ENCODE measurements at places on chromosomes 1 and 21. TPM values are rescaled to one million over a fixed set of nuclear protein-coding genes. Genes with fewer than 3 reads are reported as not detected.

The TMEM200B gene
- 16.1 TPM for polyA plus RNA-seq

The NCF2 gene
- polyA plus RNA-seq = 4.2 TPM

The IFI16 gene
- polyA plus RNA-seq = 49.3 TPM

The SHISAL2A gene
- 2.1 TPM for polyA plus RNA-seq

The CDC7 gene
- 27.4 TPM for polyA plus RNA-seq

The SELL gene
- 5.5 TPM for polyA plus RNA-seq

The CFAP57 gene
- polyA plus RNA-seq = 6.1 TPM

The SLC44A3 gene
- 58.6 TPM for polyA plus RNA-seq

The PBX1 gene
- 160 TPM for polyA plus RNA-seq

GRCh38 chr21:37139902-37140301 is 66.8 kb downstream of the TTC3 start:
- no peak for DNase-seq

DNA sequence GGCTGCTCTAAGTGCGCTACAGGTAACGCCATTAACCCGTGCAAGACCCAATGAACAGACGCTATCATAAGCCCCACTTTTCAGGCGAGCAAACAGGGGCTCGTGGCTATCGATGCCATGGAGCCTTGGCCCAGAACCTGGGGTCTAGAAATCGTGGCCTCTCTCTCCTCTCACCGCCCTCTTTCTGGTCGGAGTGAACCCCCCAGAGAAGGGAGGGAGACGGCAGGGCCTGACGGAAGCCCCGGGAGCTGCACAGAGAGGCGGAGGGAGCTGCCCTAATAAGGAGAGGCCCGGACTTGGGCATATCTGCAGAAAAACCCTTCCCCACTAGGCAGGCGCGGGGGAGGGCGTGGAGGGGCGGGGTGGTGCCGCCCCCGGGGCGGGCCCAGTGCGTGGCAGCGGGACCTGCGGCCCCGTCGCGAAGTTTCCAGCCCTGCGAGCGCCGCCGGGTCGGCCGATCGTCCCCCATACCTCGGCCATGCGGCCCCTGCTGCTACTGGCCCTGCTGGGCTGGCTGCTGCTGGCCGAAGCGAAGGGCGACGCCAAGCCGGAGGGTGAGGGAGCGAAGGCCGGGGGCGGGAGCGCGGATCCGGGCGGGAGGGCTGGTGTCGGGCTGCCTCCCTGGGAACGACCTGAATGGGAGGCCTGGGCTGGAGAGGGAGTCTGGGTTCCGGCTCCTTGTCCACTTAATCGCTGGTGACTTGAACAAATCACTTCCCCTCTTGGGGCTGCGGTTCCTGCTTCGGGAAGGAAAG is at the start of gene PLOD1:
Gene PLOD1 (plus strand): TSS at position 416 of the 755 bp plus-strand sequence. CDS start 63 bp downstream, at position 479.
- peak; percentile 65 for DNase-seq

- no peak for DNase-seq
Observed at GRCh38 chr1:115651391-115651790, 9.6 kb downstream of the VANGL1 start.

DNA sequence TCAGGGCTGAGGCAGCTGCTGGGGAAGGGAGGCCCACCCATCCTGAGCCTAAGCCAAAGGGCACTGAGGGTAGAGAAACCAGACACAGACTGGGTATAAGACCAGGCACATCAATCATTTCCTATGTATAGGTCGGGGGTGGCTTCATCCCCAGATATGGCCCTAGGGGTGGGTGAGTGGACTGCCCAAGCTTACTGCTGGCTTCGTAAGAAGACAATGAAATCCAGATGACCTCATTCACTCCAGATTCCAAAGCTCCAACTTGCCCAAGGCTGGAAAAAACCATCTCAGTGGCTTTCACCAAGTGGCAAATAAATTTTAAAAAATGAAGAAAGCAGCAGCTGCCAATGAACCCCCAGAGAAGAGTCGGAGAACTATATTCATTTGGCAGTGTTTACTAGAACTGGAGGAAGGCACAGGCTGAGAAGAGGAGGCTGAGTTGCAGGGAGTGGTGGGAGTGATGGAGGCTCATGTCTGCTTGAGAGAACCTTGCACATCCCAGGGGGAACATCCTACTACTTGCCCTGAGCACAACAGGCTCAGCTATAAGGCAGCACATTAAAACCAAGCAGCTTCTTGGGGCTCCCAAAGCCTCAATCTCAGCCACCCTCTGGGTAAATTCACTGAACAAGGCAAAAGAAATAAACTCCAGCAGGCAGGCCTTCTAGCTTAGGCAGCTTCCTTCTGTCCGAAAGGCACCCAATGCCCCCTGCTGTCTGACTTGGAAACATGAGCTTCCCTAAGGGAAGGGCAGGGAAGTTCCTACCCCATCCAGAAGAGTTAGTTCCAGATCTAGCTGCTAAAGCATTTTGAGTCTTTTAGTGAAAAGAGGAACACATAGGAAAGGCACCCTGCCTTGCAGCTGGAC is 14.1 kb downstream of the PEA15 start:
- peak; percentile 28 for DNase-seq

DNA sequence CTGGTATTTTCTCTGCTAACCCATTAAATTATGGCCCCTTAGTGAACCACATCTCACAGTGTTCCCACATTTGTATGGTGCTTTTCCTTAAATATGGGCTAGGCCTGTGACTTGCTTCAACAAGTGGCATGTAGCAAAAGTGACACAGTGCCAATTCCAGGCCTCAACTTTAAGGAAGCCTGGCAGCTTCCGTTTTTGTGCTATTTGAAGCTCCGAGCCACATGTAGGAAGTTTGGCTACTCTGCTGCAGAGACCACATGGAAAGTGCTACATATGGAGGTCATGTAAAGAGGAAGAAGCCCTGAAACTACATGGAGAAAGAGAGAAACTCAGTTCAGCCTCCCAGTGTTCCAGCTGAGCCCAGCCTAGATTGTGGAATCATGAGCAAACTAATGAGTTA is 28.5 kb upstream of the DR1 start:
- DNase-seq = no peak

DNA sequence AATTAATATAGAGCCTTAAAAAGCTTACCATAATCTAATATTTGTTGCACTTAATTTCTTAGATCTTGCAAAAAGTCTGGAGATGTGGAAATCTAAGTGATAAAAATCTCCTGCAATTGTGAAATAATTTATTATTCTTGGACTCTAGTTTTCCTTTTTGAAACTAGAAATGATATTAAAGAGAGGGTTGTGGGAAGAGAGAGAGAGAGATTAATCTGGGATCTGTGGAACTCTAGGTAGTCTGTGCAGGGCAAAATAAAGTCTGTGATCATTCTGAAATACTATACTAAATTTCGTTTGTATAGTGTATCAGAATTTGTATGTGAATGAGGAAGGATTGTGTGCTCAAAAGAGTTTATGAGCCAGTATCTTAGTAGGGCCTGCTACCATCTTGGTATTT is 692.3 kb downstream of the RWDD3 start:
- DNase-seq = no peak

- no peak for DNase-seq
Observed at GRCh38 chr1:109116286-109116685, 2.4 kb downstream of the ELAPOR1 start.

DNA sequence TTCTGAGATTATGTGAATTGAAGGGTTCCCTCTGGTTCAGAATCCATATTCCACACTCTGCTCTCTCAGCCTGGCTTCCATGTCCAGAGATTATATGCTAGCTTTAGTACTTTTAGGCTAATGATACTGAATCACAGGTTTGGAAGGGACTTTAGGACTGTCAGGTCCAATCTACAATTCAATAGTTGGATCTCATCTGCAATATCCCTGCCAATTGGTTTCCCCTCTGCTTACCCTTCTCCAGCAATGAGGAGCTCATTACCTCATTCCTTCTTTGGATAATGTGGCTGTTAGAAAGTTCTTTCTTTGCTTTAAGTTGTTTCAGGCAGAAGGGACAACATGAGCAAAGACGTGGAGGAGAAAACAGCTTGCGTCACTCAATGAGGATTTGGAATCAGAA is 245.3 kb downstream of the PLPP3 start:
- no peak for DNase-seq

DNA sequence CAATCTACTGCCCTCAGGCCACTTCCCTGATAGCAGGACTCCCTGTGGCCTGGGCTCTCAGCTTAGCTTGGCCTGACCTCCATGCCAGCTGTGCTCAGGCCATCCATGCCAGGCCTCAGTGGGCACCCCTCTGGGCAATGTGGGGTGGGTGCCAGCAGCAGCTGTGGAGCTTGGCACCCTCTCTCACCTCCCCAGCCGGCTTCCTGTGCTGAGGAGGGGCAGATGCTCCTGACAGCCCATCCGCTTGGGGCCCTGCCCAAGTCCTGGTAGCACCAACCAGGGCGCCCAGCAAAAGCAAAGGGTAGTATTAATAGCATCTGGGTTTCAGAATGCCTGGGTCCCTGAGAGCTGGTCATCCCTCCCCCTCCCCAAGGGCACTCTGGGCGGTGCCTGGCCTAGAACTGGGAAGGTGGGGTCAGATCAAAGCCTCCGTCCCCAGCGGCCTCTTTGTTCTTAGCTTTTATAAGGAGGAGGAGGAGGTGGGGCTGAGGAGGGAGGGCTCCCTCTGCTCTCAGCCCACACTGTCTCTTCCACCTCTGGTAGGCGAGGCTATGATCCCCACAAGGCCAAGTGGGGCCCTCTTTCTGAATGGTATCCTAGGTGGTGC is 6.1 kb downstream of the EFNA4 start:
- DNase-seq = no peak

- no peak for DNase-seq
Observed at GRCh38 chr21:15706696-15707095, 23.1 kb upstream of the USP25 start.

GRCh38 chr1:215210167-215210566 is 127.6 kb downstream of the KCNK2 start:
- no peak for DNase-seq

GRCh38 chr1:61043010-61043820 is 39.1 kb upstream of the NFIA start:
- DNase-seq = peak; percentile 78

DNA sequence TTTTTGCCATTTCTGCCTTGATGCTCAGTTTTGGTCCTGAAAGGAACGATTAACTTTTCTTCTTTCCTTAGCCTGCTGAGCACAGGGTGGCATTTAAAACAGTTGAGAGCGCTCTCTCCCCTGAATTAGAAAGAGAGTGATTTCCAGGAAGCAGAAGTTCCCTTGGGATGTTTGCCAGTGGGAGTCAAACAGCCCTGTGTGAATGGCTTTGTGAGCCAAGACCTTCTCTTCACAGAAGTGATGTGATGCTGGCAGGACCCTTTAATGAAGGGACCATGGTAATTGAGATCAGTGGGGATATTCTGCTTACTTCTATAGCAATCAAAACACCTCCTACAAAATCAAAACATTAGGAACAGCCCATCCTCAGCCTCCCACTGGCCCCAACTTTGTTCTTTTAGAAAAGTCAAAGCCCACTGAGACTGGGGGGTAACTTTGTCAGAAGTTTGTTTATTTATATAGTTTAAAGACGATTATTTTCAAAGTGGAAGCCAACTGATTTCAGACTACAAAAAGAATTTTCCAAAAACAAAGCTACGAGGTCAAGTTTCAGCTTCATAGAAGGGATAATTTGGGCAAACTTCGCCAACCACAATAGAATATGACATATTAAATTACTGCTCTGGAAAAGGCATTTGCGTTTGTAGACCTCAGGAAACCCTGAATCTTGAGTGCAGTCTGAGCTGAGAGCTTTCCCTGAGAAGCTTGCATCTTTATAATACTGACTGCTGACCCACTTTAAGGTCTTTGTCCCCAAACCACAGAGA is 122.7 kb downstream of the GABPA start:
- DNase-seq = no peak

DNA sequence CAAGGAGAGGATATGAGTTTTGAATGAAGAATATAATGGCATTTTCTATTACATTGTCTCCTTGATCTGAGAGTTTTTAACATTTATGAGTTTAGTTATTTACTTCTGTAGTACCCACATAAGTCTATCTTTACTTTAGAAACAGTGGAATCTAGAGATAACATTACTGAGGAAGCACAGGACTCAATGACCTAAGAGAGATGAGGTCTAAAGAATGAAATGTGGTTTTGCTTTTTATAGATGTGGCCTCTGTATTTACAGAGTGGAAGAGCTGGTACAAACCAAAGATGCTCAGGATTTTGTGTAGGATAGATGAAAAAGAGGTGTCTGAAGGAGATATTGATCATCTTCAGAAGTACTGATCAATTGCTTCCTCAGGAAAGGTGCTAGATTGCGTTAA is 177.3 kb downstream of the KCTD3 start:
- DNase-seq = no peak

- DNase-seq = no peak
Observed at GRCh38 chr1:27414091-27414490, 21.7 kb downstream of the GPR3 start.

- no peak for DNase-seq
Observed at GRCh38 chr1:232593717-232594502, 36.0 kb downstream of the SIPA1L2 start.
